ENCODE measurements at places on chromosomes 12 and 14.

- no peak for DNase-seq
These were observed 141.6 kb downstream of the GLT1D1 start for GRCh38 chr12:128994856-128995255.

- DNase-seq, result no peak
These were observed 19.1 kb downstream of the PGAM5 start for GRCh38 chr12:132729541-132730320.

DNA sequence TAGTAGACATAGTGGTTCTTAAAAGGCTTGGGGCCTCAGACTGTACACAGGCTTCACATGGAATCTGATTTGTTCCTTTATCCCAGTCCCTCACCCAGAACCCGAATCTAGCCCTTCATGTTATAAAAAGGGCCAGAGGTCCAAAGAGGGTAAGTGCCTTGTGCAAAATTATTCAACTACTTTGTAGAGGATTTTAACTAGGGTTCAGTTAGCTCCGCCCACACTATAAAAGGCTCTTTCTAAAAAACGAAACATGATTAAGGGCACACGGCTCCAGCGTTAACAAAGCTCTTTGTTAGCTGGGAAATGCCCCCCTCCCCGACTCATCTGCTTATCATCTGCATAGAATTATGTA, 3.2 kb upstream of the SOCS2 start:
- DNase-seq, result no peak

DNA sequence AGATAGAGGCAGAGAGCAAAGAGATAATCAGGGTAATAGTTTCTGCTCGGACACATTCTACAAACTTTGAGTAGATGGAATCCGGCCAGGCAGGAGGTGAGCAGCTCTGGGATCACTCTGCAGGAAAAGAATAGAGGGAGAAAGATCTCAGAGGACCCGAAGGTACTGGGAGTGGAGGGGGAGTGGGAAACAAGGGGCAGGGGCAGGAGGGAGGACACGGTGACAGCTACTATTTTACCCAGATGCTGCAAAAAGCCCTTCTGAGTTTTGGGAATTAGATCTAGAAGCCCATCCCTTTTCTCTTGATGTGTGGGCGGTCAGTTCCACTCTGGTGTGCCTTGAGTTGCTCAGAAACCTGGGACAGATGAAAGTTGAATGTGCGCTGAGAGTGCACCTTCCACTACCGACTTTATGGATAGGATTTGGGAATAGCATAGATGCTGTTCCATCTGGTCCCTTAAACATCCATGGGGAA, 556 bp downstream of the GPRC5A start:
- DNase-seq, result no peak

DNA sequence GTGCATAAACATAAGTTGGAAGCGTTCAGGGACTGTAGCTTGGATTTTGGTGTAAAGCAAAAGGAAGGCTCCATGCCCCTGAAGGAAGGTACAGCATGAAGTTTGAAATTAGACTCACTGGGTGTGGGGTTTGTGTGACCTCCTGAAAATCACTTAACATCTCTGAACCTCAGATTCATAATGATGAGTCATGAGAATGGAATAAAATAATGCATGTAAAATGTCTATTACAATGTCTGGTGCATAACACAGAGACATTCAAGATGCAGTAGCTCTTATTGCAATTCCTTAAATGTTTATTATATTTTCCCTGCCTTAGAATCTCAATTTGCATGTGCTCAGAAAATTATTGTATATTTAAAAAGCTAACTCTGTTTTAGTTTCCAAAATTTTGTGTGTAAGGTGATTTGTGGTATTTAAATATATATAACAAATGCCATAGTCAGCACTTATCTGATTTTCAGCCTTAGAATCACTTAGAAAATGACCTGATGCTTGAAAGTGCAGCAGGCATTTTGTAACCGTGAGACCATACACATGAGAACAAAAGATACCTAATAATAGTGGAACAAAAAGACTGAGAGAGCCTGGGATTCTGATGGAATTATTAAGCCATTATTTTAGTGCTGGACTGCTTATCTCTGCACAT, 66.3 kb downstream of the E2F7 start:
- no peak for DNase-seq

- no peak for DNase-seq
These were observed at the start of gene HNF1A for GRCh38 chr12:120978296-120979219. HNF1A (plus strand) TSS chr12:120978543; CDS start chr12:120978769, 226 bp downstream.

DNA sequence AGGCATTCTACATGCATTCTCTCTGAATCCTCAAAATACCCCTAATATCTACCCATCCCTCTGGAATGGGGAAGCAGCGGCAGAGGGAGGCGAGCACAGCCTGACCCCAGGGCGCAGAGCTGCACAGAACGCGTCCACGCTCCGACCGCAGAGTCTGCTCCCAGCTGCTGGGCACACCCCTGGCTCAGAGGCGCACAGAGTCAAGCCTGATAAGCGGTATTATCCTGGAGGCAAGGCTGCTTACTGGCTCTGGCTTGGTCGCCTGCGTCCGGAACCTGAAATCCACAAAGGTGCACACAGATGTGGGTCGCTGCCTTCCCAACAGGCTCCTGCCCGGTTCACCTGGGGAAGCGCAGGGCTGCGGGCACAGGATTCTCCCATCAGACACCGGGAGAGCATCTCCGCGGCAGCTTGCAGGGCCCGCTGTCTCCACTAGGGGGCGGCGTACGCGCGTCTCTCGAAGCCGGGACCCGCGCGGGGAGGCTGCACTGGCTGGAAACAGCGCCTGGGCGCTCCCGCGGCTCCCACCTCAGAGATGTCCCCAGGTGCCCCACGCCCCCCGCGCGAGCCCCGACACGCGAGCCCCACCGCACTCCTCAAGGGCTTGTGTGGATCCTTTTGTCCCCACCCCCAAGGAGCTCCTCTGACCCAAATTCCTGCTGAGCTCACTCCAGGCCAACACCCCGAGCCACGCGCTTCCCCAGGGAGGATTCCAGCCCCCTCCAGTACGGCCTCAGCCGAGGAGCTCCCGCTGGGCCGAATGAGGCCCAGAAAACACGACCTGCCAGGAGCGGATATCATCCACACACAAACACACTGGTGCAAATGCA, 120.1 kb upstream of the FZD10 start:
- DNase-seq, result peak; percentile 70

GRCh38 chr12:78977304-78977867, 112.8 kb downstream of the SYT1 start:
- no peak for DNase-seq

DNA sequence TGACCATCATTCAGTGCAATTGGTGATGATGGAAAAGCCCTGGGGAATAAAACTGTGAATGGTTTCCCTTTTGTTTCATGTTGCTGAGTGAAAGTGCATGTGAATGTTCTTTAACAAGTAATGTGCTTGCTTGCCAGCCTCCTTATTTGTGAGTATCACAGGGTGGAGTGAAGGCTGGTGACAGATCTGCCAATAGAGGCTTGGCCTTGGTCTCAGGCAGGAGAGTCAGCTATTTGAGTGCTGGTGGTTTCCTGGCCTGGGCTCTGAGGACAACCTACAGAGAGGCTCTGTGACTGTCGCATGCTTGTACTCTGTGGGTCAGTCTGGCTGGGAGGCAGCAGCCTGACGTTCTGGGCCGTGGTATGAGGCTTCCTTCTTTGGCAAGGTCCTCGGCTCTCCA, 20.7 kb downstream of the KRT85 start:
- peak; percentile 5 for DNase-seq

- DNase-seq, result no peak
These were observed 1.8 kb downstream of the SLC38A1 start for GRCh38 chr12:46266869-46267574.

- no peak for DNase-seq
These were observed 31.0 kb downstream of the SAMD4A start for GRCh38 chr14:54597795-54598443.

DNA sequence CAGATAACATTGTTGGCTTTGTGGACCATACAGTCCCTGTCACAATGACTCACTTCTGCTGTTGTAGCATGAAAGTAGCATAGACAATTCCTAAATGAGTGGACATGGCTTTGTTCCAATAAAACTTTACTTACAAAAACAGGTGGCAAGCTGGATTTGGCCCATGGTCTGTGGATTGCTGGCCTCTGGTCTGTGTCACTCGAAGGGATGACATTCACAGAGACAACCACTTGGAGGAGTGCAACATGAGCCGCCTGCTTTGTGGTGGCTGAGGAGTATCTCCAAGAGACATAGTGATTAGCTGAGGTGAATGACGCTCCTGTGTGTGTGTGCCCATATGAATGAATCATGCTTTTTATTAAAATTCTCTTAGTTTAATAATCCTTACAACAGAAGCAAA, 81.3 kb upstream of the NRXN3 start:
- DNase-seq, result no peak

DNA sequence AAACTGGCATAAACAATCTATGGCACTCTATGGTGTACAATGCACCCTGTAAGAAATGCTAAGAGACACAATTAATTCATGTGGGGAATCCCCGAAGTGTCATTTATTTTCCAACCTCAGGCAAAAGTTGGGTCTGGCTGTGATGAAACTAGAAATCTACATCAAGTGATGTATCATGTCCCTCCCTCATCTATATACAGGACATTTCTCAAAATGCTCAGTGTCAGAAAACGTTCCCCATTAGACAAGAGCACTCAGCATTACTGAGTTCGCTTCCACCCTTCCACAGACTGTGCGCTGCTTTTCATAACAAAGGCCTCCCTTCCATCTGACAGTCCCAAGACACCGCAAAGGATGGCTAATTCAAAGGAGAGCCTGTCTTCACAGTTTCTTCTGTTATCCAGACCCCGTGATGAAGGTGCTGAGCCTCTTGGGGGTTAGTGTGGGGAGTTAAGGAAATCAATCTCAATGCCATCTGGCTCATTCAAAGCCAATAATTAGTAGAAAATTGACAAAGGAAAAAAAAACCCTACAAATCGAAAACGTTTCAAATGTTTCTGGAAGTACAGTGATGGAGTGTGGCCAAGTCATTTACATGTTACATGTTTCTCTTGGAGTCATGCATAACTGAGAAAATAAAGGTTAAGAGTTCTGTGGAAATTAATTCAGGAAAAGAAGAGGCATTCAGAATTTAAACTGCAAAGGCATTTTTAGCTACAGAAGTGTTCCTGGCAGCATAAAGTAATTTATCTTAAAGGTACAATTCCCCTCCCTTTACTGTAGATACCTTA, 7.5 kb downstream of the CCDC88C start:
- DNase-seq, result no peak

DNA sequence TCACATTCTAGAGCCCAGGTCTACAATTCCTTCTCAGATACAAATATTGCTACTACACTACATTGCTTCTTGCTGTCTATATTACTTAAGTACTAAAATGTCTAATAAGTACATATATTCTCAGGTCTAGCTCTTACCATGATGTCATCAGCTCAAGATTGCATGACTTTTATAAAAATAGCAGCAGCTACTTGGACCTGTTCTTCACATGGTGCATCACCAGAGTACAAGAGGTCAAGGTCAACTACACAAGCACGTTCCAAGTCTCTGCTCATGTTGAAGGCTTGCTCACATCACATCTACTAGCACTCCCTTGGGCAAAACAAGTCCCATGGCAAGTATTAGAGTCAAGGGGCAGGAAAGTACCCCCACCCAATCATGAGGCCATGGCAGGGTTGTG, 465.6 kb downstream of the MED13L start:
- no peak for DNase-seq

GRCh38 chr14:72582582-72582981, 311.3 kb downstream of the DPF3 start:
- DNase-seq, result no peak

DNA sequence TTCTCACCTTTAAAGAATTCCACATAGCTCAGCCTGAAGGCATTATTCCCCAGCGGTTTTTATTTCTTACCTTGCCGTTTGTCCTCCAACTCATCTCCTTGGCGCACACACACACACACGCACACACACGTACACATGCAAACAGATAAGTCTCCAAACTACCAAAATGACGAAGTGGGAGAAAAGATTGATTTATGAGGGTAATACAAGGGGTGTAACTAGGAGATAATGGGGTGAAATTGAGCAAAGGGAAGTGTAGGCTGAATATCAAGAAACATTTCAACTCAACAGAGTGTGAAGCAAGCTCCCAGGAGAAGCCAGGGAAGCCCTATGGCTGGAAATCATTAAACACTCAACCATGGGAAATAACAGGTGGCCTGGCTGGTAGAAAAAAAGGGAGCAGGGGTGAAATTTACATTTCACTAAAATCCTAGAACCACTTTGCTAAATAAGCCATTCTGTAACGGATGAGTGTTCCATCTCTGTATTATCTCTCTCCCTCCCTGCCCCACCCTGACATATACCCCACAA, 41.0 kb downstream of the GRIN2B start:
- DNase-seq, result no peak

- no peak for DNase-seq
These were observed 390.6 kb downstream of the DPF3 start for GRCh38 chr14:72503271-72503670.

- DNase-seq, result no peak
These were observed 39.7 kb upstream of the ATF7IP start for GRCh38 chr12:14325716-14326343.

DNA sequence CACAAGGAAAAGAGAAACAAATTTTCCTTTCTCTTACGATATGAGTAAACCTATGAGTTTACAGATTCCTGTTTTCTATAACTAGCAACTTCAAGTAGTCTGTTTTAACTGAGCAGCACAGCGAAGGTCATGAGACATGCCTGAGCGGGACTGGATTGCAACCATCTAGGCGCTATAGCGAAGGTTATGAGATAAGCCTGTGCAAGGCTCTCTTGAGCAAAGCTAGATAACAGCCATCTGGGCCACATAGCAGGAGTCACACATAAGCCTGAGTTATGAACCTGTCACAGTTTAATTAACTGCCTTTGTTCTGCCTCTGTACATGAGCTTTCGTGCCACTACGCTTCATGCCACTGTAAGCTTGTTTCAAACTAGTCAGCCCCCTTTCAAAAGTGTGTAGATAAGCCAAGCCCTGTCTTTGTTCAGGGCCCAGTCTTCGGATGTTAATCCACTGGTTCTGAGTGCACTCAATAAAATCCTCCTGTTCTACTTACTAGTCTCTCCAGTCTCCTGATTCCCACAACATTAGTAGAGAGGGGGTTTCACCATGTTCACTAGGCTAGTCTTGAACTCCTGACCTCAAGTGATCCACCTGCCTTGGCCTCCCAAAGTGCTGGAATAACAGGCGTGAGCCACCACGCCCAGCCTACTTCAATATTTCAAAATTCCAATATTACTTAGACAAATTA, 47.1 kb downstream of the SEC23A start:
- no peak for DNase-seq

DNA sequence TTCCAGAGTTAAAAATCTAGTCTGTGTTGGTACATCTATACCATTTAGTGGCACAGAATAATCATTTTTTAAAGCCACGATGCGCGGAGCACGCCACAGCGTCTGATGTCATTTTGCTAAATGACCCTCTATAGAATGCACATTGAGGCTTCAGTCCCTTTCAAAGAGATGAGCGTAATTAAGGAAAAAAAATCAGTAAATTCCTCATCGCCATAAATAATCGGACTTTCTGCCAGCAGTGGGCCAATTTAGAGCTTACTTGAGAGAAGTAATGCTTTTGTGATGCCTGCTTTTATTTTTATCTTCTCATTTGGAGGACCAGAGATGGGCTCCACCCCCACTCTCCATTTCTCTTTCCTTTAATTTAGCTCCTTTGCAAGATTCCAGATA, 4.0 kb downstream of the ASCL1 start:
- no peak for DNase-seq

All from hypothalamus (tissue), 51 donors.